Stimulated activated CD4-positive, alpha-beta T cell treated with anti-CD3 and anti-CD28 coated beads, Interleukin-4, amount 100 ng/mL, for 1 hour (primary cell): ENCODE measurements at places on chromosomes 2 and 18.

DNA sequence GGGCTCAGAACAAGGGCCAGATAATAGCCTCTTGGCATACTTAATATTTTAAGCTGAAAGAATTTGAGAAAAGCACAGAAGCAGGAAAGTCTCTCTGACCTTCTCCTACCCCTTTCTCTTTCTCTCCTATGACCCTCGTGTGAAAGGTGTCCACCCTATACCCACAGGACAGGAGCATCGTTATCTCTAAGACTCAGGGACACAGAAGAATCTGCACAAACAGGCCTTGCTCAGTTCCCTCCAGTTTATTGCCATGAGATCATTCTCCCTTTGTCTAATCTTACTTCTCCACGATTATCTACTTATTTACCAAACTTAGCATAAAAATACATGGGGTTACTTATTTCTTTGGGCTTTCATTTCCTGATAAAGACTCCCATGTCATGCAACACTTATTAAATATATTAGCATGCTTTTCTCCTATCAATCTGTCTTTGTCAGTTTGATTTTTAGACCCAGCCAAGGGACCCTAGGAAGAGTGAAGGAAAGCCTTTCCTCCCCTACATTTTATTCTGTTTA, 370.7 kb downstream of the DLGAP1 start:
- DNase-seq = no peak

DNA sequence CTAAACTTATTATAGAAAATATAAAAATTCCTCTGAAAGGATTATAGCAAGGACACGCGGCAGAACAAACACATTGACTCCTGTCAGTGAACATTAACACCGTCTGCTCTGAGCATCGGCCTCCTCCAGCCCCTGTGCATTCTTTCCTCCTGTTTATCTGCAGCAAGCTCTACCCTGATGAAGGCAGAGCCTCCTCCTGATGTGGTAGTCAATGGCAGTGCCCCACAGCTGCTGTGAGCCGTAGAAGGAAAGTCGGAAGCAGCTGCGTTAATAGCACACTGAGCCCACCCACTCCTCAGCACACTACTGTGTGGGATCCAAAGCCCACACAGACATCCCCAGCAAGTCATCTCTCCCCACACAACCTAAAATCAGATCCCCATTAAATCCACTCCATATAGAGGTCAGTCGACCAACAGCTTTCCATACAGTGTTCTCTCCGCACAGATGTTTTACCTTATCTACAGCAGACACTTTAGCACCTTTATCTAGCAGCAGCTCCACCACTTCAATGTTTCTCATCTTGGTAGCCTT, 41.0 kb downstream of the KIDINS220 start:
- no peak for DNase-seq

DNA sequence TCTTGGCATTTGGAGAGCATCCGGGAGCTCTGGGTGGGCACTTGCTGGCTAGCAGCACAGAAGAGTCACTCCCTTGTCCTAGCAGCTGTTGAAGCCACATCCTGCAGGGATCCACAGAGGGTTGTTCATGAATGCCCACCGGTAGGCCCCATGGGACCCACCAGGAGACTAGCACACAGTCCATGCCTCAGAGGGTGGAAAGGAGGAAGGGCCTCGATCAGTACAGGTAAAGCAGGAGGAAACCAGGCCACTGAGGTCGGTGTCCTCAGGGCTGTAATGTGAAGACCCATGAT, 205.8 kb downstream of the SEPTIN10 start:
- DNase-seq = no peak

DNA sequence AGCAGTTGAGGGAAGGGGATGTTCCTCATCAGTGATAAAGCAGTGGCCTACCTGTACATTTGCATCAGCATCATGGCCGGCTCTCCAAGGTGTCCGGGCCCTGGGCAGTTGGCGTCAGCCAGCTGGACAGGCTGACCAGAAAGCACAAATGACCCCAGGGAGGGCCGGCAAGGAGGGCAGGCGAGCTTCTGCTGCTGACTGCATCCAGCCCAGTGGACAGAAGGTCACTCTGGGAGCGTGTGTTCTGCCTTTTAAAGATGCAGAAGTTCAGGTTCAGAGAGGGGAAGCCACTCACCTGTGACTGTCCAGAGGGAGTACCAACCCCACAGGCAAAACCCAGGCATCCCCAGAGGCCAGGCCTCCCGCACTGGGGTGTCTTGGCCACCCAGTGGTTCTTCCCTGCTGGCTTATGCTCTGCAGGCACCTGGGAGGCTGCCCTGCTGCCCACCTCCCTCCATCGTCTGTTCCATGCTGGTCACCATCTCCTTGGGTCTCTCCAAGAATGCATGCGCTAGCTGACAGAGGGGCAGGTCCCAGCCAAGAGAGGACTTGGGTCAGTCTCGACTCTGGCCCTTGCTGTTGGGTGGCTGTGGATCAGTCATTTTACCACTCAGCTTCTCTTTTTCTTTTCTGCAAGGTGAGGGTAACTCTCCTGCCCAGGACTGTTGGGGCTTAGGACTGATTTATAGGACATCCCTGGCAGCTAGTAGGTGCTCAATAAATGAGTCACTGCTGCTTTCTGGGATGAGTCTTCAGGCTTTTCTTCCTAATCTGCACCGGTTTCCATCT, 89.9 kb downstream of the INHBB start:
- DNase-seq = no peak

DNA sequence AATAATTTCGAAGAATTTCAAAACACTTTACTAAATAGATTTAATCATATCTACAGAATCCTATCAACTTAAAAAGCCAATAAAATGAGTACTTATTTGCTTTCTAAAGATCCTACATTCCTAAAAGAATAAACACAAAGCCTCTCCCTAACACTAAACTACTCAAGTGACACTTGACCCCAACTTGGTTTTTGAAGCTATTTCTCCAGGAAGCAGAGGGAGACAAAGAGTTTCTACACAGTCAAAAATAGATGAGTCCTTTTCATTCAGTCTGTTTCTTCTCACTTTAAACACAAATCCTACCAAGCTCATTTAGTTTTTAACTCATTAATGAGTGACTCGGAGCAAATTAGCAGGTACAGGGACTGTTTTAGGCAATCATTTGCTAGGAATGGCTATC, 2.1 kb downstream of the ATL2 start:
- no peak for DNase-seq

DNA sequence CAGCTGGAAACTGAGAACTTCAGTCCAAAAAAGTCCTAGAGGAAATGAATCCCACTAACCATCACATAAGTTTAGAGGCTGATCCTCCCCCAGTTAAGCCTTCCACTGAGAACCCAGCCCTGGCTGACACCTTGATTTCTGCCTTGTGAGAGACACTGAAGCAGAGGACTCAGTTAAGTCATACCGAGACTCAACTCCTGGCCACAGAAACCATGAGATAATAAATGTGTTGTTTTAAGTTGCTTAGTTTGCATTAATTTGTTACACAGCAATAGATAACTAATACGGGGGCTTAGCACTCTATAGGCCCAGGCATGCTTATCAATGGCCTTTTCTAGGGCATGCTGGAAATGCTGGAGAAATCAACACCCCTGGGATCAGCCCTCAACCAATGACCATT, 3.4 kb upstream of the ADD2 start:
- no peak for DNase-seq

DNA sequence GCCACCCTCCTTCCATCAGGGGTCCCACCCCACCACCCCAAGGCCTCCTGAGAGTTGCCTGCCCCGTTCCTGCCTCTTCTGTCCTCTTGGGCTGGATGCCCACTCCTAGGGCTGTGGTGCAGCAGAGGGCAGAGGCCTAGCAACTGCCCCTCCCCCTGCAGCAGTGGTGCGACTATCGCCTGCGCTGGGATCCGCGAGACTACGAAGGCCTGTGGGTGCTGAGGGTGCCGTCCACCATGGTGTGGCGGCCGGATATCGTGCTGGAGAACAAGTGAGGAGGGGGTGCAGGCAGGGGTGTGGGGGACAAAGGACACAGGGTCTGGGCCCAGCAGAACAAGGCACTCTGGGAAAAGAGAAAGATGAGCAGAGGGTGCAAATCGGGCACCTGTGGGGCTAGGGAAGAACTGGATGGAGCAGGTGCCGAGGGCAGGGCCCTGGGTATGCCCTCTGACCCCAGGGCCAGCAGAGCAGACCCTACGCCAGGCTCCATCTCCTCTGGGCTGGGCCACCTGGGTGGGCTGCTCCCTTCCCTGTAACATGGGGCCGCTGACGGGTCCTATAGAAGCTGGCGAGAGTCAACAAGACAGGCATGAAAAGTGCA, 1.0 kb downstream of the CHRNG start:
- DNase-seq = no peak

DNA sequence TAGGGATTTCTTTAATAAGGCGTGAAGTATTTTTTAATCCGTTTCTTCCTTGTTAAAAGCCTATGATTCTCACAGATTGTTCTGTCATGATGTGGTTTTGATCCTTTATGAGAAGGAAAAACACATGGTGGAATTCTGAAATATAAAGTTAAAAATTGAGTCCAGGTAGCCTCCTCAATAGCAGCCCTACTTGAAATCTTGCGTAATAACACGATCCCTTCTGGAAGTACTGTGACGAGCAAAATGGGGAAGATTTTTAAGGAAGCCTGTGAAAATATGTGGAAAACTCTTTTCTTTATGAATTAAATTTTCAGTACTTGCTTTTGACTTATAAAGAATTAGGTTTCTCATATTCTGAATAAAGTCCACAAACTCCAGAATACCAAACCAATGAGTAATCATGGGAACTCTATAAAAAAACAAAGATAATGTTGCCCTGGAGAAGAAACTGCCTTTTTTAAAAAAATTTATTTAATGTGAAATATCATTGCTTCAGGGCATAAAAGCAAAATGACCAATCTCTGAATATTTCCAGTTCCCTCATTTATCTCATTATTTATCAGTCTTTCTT, 476.4 kb upstream of the ZEB2 start:
- no peak for DNase-seq

DNA sequence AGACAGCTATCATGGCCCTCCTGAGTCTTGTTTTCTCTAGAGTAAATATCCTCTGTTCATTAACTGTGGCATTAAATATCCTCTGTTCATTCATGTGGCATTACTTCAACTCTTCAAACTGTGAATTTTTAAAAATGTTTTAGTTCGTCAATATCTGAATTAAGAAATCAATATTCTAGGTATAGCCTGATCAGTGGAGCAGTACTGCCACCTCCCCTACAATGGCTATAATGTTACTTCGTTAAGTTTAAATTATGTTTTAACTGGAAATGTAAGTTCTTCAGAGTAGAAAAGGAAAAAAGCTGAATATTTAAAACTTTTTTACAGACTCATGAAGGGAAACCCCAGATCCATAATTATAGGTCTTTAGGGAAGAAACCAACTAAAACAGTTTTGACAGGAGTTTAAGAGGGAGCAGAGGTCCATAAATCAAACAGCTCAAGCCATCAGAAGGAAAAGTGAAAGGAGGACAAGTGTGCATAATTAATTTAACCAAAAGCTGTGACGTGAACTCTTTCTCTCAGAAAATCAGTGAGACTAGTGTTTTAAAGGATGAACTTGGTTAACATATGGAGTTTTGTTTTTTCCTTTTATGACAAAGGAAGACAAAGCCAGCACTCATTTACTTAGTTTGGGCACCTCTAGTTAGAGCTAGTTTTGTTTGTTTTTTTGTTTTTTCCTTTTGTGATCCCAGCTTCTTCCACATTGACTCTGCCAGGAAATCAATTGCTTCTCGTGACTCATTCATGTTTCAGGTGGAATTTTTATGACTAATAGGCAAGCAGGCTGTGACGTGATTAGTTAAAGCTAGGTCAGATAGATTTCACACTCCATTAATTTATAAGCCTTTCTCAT, 44.9 kb downstream of the RBBP8 start:
- DNase-seq = no peak

- no peak for DNase-seq
These were observed 126.1 kb upstream of the PXDN start for GRCh38 chr2:1870431-1870830.

GRCh38 chr2:83565181-83565580, 893.9 kb downstream of the SUCLG1 start:
- no peak for DNase-seq

- no peak for DNase-seq
These were observed 36.3 kb downstream of the OSGEPL1 start for GRCh38 chr2:189726271-189726670.

- no peak for DNase-seq
These were observed 60.3 kb upstream of the ACVR1 start for GRCh38 chr2:157936406-157936805.

GRCh38 chr2:239959059-239959971, 65.8 kb downstream of the NDUFA10 start:
- DNase-seq = no peak

DNA sequence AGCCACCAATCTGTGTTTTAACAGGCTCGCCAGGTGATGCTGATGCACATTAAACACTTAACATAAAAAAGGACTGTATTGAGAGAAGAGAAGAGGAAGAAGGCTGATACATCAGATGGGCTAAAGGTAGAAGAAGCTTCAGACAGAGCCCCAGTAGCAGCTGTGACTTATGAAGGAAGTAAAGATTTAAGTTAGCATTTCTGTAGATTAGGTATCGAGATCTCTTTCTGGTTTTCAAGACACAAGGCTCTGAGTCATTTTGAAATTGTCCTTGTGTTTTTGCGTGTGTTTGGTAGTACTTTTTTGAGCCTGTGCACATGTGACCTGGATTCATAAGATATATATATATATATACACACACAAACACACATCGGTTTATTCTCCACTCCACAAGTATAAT, 40.6 kb upstream of the GCFC2 start:
- no peak for DNase-seq

DNA sequence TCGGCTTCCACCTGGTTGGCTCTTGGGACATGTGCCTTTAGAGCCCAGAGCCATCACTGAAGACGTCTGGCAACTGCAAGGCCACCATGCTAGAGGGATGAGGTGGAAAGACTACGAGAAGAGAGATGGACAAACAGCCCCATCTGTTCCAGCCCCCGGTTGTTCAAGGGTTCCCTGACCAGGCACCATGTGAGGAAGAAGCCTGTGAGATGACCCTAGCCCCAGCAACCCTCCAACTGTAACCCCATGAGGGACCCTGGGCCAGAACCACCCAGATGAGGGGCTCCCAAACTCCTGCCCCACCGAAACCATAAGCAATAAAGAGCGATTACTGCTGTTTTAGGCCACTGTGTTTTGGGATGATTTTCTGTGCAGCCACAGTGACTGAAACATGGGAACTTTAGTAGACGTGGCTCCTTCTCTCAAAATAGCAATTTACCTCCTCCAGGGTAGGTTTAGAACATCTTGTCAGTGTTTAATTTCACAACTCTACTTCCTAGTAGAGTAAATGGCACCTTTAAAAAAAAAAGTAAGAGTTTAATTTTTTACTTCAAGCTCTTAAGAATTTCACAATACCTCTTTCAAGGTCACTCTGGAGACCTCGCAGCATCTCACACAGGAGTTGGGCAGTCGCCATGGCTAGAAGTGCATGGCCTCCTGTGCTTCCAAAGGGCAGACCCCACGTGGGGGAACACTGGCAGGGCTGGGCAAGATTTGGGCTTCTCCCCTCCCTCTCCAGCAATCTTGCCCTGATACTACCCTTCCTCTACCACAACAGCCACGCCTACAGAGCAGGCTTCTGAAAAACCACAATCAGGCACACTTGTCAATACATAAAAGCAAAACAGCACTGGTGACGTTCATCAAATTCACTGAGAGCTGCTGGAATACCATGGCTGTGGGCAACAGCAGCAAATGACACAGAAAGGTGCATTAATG, 48.8 kb downstream of the TMEM163 start:
- peak; percentile 7 for DNase-seq
